ENCODE measurements at places on chromosomes 3 and 15. TPM values are rescaled to one million over a fixed set of nuclear protein-coding genes. Genes with fewer than 3 reads are reported as not detected.

- peaks cover 3% of the 10 kb centered on the region for H3K36me3 ChIP-seq
- no peak overlapping the region for H3K27ac ChIP-seq
- no peaks in the 10 kb centered on the region for H3K4me1 ChIP-seq
- no peak overlapping the region for H3K4me3 ChIP-seq
- H3K27me3 ChIP-seq = no peaks in the 10 kb centered on the region
Observed at GRCh38 chr3:105430455-105430854, 63.7 kb downstream of the ALCAM start.

DNA sequence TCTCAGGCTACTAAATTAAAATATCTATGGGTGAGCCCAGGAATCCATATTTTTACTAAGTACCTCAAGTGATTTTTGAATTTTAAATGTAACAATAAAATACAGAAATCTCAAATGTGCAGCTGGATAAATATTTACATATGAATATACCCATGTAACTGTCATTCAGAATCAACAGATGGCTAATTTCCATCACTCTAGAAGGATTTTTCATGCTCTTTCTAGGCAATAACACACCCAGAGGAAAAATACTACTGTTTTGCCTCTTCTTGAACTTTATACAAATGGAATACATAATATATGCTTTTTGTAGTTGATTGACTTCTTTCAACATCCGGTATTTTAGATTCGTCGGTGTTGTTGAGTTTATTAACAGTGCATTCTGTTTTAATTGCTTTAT lies 601.3 kb upstream of the NECTIN3 start:
- no peak overlapping the region for H3K4me3 ChIP-seq
- no peak for DNase-seq
- no peaks in the 10 kb centered on the region for H3K36me3 ChIP-seq
- H3K27ac ChIP-seq = no peak overlapping the region
- H3K4me1 ChIP-seq = no peaks in the 10 kb centered on the region
- H3K27me3 ChIP-seq = peaks cover 5% of the 10 kb centered on the region

GRCh38 chr3:99947356-99947755 lies 129.7 kb downstream of the CMSS1 start:
- no peak for DNase-seq
- no peaks in the 10 kb centered on the region for H3K36me3 ChIP-seq
- no peaks in the 10 kb centered on the region for H3K27me3 ChIP-seq
- H3K27ac ChIP-seq = no peak overlapping the region
- peaks cover 9% of the 10 kb centered on the region for H3K4me1 ChIP-seq

GRCh38 chr15:58329781-58330671 lies 101.8 kb upstream of the LIPC start:
- peak overlapping the region; percentile 80 for H3K27ac ChIP-seq
- no peak overlapping the region for H3K4me3 ChIP-seq
- H3K36me3 ChIP-seq = no peaks in the 10 kb centered on the region

DNA sequence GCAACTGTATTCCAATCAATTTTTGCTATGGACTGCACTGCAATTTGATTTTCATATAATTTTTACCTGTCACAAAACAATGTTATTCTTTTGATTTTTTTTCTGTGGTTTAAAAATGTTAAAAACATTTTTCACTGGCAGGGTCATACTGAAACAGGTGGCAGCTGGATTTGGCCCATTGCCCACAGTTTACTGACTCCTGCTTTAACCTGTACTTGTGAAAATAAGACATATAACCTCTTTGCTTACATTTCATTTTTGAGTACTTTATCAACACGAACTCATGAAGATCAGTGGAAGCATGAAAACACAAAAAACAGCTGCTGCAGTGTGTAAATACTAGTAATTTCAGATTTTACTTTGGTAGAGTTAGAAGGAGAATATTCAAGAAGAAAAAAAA lies 313.1 kb downstream of the WDR72 start:
- no peak overlapping the region for H3K4me3 ChIP-seq
- H3K27ac ChIP-seq = no peak overlapping the region
- H3K36me3 ChIP-seq = no peaks in the 10 kb centered on the region
- DNase-seq = no peak
- no peaks in the 10 kb centered on the region for H3K4me1 ChIP-seq

GRCh38 chr3:28210968-28211713 lies 30.3 kb upstream of the CMC1 start:
- H3K4me1 ChIP-seq = peaks cover 9% of the 10 kb centered on the region
- no peaks in the 10 kb centered on the region for H3K27me3 ChIP-seq
- H3K27ac ChIP-seq = no peak overlapping the region
- H3K36me3 ChIP-seq = peaks cover 34% of the 10 kb centered on the region

GRCh38 chr3:5136211-5136918 lies 14.3 kb downstream of the ARL8B start:
- no peak overlapping the region for H3K4me3 ChIP-seq
- H3K27me3 ChIP-seq = no peaks in the 10 kb centered on the region
- peak overlapping the region; percentile 72 for H3K27ac ChIP-seq
- DNase-seq = peak; percentile 26
- H3K4me1 ChIP-seq = peaks cover 42% of the 10 kb centered on the region

DNA sequence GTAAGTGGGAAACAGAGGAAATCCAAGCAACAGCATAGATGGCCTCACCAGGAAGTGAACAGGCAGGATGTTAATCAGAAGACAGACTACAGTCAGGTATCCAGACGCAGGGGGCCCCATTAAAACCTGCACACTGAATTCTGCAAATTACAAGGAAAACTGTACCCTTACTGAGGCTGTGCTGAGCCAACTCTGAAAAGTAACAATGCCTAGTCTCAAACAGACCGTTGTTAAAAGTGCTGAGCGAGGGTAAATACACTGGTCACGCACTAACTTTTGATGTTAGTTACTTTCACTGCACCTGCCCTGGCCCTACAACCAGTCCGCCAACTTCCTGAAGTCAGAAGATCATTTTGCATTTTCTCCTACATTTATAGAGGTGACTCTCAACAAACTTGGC lies 1.0 kb downstream of the TAMM41 start:
- peak overlapping the region; percentile 99 for H3K4me3 ChIP-seq
- H3K27ac ChIP-seq = peak overlapping the region; percentile 97
- H3K36me3 ChIP-seq = peaks cover 10% of the 10 kb centered on the region
- H3K27me3 ChIP-seq = no peaks in the 10 kb centered on the region
- no peak for DNase-seq
- H3K4me1 ChIP-seq = peaks cover 43% of the 10 kb centered on the region

GRCh38 chr15:65917407-65917756 lies 48.1 kb downstream of the RAB11A start:
- H3K4me3 ChIP-seq = no peak overlapping the region
- no peak for DNase-seq
- H3K27me3 ChIP-seq = no peaks in the 10 kb centered on the region
- no peaks in the 10 kb centered on the region for H3K36me3 ChIP-seq
- H3K4me1 ChIP-seq = peaks cover 6% of the 10 kb centered on the region

- no peaks in the 10 kb centered on the region for H3K36me3 ChIP-seq
- DNase-seq = no peak
- peaks cover 2% of the 10 kb centered on the region for H3K27me3 ChIP-seq
- H3K4me1 ChIP-seq = no peaks in the 10 kb centered on the region
Observed at GRCh38 chr3:29557186-29557585, 276.3 kb downstream of the RBMS3 start.

DNA sequence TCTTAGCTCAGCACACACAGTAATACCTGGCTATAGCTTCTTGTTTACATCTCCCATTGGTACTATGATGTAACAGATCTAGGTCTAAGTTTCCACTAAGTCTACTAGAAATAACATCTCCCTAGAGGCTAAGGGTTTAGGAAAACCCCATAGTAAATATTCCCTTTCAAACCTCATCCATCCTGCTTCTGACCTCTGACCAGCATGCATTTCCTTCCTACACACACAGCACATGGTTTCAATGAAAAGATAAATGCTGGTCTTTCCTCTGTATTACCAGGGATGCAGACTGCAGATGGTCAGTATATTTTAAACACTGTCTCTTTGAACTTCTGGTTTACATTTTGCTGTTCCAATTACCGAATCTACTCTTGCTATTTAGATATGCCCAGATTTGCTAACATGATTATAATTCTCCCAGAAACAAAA lies 96.6 kb downstream of the EFL1 start:
- H3K4me1 ChIP-seq = no peaks in the 10 kb centered on the region
- no peak overlapping the region for H3K4me3 ChIP-seq
- H3K27ac ChIP-seq = peak overlapping the region; percentile 39
- peaks cover 7% of the 10 kb centered on the region for H3K36me3 ChIP-seq
- no peaks in the 10 kb centered on the region for H3K27me3 ChIP-seq

DNA sequence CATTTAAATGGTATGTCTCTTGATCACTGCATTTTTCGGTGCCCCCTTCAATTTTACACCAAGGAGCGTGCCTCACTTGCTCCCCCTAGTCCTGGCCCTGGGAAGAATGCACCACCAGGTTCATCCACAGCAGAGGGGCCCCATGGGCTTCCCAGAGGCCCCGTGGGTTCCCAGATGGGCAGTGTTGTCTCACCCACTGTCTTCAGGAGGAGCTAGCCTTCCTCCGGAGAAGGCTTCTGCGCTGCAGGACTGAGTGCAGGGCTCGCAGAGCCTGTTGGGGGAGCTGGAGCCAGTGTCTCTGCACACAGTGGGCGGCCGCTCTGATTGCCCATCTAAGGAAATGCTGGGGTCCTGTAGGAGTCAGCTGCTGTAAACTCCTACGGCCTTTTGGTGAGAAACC lies 45.9 kb downstream of the POLR2M start:
- H3K36me3 ChIP-seq = no peaks in the 10 kb centered on the region
- H3K4me1 ChIP-seq = no peaks in the 10 kb centered on the region
- no peak for DNase-seq
- no peak overlapping the region for H3K27ac ChIP-seq

DNA sequence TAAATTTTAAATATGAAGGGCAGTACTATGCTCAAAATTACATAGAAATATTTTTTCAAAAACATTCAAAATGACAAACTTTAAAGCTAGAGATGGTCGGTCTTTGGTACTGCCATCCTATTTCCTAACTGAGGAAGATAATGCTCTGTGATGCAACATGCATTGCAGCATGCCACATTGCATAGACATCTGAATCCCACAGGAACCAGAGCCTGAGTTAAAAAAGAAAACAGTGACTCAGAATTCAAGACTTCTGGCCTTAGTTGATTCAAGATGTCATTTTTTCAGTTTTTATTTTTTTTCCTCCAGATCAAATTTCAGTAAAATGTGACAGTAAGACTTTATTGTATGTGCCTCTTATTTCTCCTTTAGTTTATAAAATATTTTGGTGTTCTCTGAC lies 33.1 kb downstream of the TP63 start:
- DNase-seq = no peak
- no peak overlapping the region for H3K27ac ChIP-seq
- H3K4me3 ChIP-seq = no peak overlapping the region
- H3K27me3 ChIP-seq = peaks cover 4% of the 10 kb centered on the region
- H3K4me1 ChIP-seq = no peaks in the 10 kb centered on the region

- no peak overlapping the region for H3K4me3 ChIP-seq
- no peaks in the 10 kb centered on the region for H3K27me3 ChIP-seq
- H3K27ac ChIP-seq = peak overlapping the region; percentile 43
- no peak for DNase-seq
- no peaks in the 10 kb centered on the region for H3K36me3 ChIP-seq
Observed at GRCh38 chr3:5160321-5160720, 27.2 kb upstream of the EDEM1 start.

GRCh38 chr15:69456208-69457166 lies 3.9 kb downstream of the RPLP1 start:
- peaks cover 49% of the 10 kb centered on the region for H3K4me1 ChIP-seq
- H3K27ac ChIP-seq = no peak overlapping the region
- no peak overlapping the region for H3K4me3 ChIP-seq
- no peaks in the 10 kb centered on the region for H3K27me3 ChIP-seq
- no peak for DNase-seq
- peaks cover 13% of the 10 kb centered on the region for H3K36me3 ChIP-seq

DNA sequence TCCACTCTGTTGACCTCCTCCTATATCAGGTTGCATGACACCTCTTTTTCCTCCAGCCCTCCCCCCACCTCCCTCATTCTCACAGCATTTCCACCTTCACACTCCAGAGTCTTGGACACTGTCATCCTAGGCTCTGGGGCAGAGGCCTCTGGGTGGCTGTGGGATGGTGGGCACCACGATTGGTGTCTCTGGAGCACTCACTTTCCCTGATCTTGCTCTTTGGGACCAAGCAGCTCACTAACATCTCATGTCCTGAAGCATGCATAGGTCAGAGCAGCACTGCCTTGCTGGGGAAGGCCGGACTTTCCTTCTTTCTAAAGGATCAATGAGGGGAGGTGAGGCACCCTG lies 14.9 kb downstream of the ZBTB47 start:
- peaks cover 3% of the 10 kb centered on the region for H3K36me3 ChIP-seq
- no peak overlapping the region for H3K4me3 ChIP-seq
- DNase-seq = no peak
- no peak overlapping the region for H3K27ac ChIP-seq

GRCh38 chr3:109071350-109072142 lies 46.4 kb downstream of the MORC1 start:
- no peak overlapping the region for H3K27ac ChIP-seq
- no peak overlapping the region for H3K4me3 ChIP-seq
- peaks cover 18% of the 10 kb centered on the region for H3K4me1 ChIP-seq
- H3K36me3 ChIP-seq = no peaks in the 10 kb centered on the region
- H3K27me3 ChIP-seq = peaks cover 10% of the 10 kb centered on the region

- H3K4me3 ChIP-seq = no peak overlapping the region
- H3K4me1 ChIP-seq = peaks cover 69% of the 10 kb centered on the region
- H3K27me3 ChIP-seq = peaks cover 6% of the 10 kb centered on the region
- no peak for DNase-seq
- no peak overlapping the region for H3K27ac ChIP-seq
- no peaks in the 10 kb centered on the region for H3K36me3 ChIP-seq
Observed at GRCh38 chr3:194102436-194102835, 33.5 kb upstream of the HES1 start.

GRCh38 chr3:31993843-31994242 lies 12.3 kb downstream of the ZNF860 start:
- H3K4me3 ChIP-seq = no peak overlapping the region
- no peak overlapping the region for H3K27ac ChIP-seq
- H3K27me3 ChIP-seq = no peaks in the 10 kb centered on the region

DNA sequence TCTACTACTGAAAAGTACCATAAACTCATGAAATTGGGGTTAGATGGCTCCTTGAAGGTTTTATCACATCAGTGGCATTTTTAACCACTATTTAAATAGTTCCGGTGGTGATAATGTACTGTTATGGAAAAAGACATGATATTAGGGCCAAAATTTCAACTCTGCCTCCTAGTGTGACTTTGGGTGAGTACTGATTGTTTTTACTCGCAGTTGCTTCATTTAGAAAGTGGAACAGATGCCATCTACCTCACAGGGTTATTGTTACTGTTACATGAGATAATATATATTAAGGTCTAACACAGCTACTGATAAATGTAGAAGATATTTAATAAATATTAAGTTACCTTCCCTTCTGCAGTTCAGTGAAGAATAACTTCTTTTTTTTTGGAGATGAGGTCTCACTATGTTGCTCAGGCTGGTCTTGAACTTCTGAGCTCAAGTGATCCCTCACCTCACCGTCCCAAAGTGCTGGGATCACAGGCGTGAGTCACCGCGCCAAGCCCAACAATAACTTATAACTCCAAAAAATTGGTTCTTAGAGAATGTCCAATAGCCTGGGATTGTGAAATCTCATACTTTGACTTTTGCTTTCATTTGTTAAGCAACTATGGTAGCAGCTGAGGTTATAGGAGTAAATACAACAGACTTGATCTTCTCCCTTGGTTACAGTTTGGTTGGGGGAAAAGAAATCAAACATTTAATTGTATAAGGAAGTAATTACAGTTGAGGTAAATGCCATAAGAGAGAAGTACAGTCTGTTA lies 48.3 kb downstream of the MEF2A start:
- no peak for DNase-seq
- peaks cover 18% of the 10 kb centered on the region for H3K4me1 ChIP-seq
- no peaks in the 10 kb centered on the region for H3K27me3 ChIP-seq
- H3K36me3 ChIP-seq = peaks cover under 1% of the 10 kb centered on the region
- peak overlapping the region; percentile 48 for H3K27ac ChIP-seq
- no peak overlapping the region for H3K4me3 ChIP-seq

The ADGRG7 gene
- not detected for total RNA-seq

The ALDH1A2 gene
- not detected for total RNA-seq

The FILIP1L gene
- 0.14 TPM for total RNA-seq

The ZNF662 gene
- 19.5 TPM for total RNA-seq

The RTP3 gene
- not detected for total RNA-seq

The ATP8B4 gene
- 0.18 TPM for total RNA-seq

Data from naive thymus-derived CD8-positive, alpha-beta T cell (primary cell).